ENCODE measurements at places on chromosomes 2 and 18.

- DNase-seq: no peak
These were observed 30.7 kb downstream of the ATP8B1 start for GRCh38 chr18:57772387-57772799.

- DNase-seq: no peak
These were observed 88.0 kb upstream of the NFU1 start for GRCh38 chr2:69525261-69525660.

GRCh38 chr2:55061523-55062344, 11.5 kb upstream of the RTN4 start:
- no peak for DNase-seq

DNA sequence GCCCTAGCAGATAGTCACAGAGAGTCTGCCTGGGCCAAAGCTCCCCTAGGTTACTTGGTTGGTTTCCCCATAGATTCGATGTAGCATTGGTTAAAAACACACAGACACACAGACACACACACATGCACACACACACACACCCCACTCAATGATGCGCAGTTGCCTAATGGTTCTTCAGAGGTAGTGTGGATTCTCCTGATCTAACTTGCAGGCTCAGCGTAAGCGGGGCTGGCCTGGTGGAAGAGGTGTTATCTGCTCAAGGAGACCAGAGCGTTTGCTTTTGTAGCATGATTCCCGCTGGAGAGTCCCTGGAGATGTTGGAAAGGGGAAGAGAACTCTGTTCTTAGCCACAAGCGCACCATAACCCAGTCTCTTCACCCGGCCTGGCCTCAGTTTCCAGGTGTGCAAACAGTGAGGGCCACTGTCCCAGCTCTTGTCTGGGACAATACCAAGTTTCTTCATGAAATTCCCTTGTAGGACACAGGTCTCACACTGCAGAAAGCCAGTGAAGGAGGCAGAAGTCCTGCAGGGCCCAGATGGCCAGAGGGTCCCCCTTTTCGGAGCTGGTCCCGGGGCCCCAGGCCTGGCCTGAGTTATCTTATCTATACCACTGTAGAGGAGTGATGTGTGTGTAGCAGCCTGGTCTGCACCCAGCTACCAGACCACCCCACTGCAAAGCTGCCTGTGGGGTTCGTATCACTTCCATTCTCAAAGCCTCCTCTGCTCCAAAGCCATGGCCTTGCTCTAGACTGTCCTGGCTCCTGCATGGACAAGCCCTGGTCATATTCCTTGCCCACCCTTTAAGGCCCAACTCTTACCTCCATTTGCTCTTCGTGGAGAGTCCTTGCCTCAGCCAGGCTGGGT, 3.7 kb downstream of the ACKR3 start:
- DNase-seq: no peak

- no peak for DNase-seq
These were observed 52.8 kb upstream of the NRXN1 start for GRCh38 chr2:51084750-51085149.

DNA sequence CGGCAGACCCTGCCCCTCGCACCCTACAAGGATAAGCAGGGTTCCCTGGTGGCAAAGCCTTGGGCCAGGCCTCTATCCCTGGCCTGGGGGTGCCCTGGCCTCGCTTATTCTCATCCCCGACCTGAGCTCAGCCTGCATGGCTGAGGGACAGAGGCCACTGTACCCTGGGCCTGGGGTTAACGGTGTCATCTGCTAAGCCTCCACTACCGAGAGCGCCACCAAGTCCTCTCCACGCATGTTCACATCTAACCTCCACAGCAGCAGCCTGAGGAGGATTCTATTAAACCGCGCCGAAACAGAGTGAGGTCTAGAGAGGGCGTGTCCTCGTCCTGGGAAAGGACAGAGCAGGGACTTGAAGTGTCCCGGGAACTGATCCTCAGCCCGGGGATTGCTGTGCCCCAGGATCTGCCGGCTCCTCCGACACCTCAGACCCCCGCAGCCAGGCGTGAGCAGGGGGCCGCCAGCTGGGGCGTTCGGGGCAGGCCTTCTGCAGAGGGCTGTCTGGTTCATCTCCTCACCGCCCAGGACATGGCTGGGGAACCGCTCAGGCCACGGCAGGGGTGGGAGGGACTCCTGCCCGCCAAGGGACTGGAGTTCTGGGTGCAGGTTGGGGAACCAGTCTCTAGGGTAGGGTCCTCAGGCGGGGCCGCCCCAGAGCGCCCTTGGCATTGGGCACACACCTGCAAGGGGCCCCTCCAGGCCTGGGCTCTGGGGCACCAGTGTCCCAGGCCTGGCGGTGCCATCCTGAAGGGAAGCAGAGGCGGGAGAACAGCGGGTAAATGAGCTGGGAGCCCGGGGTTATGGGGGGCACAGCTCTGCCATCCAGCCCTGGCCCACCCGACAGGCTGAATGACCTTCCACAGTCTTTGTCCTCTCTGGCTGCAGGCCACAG, 68.0 kb upstream of the SMAD7 start:
- peak; percentile 28 for DNase-seq

- DNase-seq: peak; percentile 65
These were observed 43.4 kb downstream of the COLEC12 start for GRCh38 chr18:457140-457519.

- no peak for DNase-seq
These were observed 325.5 kb downstream of the AGPS start for GRCh38 chr2:177717831-177718618.

DNA sequence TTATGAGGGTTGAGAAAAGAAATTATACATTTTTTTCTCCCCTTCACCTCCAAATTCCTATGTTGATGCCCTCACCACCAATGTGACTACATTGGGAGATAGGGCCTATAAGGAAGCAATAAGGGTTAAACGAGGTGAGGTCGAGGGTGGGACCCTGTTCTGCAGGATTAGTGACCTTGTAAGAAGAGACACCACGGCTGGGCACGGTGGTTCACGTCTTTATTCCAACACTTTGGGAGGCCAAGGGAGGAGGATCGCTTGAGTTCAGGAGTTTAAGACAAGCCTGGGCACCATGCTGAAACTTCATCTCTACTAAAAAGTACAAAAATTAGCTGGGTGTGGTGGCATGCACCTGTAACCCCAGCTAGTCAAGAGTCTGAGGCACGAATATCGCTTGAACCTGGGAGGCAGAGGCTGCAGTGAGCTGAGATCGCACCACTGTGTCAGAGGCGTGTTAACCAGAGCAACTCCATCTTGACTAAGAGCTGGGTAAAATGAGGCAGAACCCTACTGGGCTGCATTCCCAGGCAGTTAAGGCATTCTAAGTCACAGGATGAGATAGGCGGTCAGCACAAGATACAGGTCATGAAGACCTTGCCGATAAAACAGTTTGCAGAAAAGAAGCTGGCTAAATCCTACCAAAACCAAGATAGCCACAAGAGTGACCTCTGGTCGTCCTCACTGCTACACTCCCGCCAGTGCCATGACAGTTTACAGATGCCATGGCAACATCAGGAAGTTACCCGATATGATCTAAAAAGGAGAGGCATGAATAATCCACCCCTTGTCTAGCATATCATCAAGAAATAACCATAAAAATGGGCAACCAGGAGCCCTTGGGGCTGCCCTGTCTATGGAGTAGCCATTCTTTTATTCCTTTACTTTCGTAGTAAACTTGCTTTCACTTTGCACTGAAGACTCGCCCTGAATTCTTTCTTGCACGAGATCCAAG, 77.0 kb downstream of the NCAPH start:
- no peak for DNase-seq

DNA sequence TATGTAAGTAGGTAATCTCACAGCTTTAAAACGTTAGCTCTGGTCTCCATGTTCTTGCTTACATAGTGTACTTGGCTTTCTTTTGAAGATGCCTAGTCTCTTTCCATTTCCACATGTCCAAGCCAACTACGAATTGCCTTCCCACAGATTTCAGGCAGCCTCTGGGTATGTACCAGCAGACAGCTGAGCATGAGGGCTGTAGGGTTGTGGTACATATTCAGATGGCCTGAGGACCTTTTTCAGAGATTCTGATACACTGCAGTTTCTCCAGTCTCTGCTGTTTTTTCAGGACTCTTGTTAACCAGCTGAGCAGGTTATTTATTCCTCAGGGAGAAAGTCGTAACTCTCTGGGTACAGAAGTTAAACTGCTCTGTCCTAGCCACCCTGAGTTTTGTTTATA, 3.1 kb upstream of the KCNJ13 start:
- DNase-seq: no peak

DNA sequence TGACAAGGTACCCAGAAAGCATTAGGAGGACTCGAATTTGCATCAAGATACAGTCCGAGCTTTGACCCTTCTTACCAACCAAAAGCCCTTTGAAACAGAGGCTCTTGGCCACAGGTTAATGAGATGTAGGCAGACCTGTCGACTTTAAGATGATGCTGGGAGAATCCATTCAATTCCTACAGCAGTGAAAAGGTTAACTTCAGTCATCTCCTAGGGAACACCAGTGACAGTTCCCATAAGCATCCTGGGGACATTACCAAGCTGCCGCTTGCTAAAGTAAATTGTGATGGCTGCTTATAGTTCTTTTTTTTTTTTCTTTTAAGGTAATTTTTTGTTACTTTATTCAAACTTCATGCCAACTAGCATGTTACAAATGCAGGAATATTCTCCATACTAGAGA, 379.3 kb downstream of the SOX11 start:
- peak; percentile 21 for DNase-seq

DNA sequence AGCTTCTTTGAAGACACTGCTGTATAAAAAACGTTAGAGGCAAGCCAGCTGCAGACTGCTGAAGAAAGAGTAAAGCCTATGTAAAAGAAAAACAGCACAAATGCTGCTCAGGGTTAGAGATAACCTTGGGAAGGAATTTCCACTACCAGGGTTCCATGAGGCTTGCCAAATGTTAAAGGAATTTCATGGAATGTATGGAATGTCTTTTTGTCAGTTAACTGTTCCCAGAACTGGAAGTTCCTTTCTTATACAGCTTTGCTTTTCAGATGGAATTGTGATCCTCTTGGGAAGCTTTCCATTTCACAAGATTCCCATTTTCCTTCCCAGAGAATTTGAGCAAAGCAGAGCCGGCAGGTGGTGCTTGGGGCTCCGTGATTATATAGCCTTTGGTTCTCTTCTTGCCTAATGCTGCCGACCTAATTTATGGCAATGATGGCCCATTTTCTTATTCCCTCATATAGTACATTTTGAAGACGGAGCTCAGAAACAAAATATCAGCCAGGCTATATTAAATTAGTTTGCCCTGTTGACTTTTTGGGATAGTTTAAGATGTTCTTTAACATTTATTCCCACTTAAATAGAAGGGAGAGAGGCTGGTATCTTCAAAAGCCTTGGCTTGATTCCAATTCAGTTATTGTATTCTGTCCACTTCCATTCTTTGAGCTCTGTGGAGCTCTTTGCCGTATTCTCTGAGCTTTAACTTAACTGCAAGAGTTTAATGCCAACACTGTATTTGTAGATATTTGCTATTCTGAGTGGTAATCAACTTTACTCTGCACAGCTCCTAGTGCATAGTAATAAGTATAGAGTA, 162.3 kb downstream of the PHLPP1 start:
- no peak for DNase-seq

DNA sequence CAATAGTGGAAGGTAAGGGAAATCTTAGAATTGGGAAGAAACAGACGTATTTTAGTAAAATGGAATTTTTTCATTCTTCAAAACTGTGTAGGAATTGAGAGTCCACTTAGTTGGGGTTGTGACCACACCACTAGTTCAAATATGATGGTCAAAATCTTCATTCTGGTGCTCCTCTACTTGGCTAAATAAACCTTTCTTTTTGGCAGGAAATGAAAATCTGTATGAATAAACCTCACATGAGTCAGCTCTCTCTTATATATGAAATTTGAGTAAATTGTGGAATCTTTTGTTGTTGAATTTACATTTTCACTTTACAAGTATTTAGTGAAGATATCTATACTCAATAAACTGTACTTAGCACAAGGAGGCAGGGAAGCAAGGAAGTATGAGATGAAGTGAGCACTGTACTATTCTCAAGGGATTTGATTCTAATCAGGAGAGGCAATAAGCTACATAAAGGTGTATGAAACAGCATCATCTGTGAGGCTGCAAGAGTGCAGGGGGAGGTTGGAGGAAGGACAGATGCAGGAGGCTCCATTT, 20.5 kb downstream of the IL18R1 start:
- DNase-seq: no peak

GRCh38 chr2:42957109-42957860, 164.9 kb upstream of the HAAO start:
- DNase-seq: no peak

DNA sequence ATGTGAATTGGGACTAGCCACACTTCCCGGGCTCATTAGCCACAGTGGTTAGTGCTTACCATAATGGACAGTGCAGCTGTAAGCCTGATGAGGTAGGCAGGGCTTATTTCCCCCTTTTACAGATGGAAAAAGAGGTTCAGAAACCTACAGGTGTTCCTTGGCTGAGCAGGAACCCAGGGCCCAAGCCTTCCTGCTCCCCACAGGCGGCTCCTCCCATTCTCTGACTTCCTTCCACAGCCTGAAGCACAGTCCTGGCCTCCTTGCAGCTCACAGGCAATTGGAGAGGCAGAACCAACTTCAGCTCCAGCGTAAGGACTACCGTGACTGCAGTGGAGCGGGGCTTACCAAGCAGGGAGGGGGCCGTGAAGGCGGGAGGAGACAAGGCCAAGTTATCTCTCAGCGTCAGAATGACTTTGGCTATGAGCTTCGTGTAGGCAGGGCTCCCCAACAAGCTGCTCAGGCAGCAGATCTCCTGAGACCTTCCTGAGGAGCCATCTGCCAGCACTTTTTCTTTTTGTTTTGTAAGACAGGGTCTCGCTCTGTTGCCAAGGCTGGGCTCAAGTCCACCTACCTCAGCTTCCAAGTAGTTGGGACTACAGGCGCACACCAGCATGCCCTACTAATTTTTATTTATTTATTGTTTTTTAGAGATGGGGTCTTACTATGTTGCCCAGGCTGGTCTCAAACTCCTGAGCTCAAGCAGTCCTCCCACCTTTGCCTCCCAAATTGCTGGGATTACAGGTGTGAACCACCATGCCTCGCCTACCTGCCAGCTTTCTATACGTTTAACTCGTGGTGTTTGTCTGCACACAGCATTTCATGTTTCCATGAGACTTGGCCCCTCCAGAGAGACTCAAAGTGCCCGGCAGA, 34.2 kb upstream of the NT5DC4 start:
- no peak for DNase-seq

GRCh38 chr2:154350911-154351310, 347.6 kb upstream of the KCNJ3 start:
- DNase-seq: no peak

GRCh38 chr2:233761040-233761769, 1.1 kb downstream of the UGT1A1 start:
- no peak for DNase-seq

DNA sequence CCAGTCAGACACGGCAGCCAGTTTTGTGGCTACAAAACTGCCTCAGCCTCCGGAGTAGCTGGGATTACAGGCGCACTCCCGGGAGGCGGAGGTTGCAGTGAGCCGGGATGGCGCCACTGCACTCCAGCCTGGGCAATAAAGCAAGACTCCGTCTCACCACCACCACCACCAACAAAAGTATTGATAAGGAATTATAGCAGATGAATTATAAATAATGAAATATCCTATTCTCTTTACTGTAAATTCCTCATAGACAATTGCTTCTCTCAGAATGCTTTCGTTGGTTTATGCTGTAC, 1.4 kb upstream of the FAM161A start:
- DNase-seq: no peak

- DNase-seq: no peak
These were observed 189.4 kb upstream of the ARL4C start for GRCh38 chr2:234686088-234686890.

GRCh38 chr2:99928470-99929053, 213.8 kb downstream of the AFF3 start:
- no peak for DNase-seq

- DNase-seq: peak; percentile 19
These were observed 110.6 kb downstream of the TMEM182 start for GRCh38 chr2:102872388-102872787.

GRCh38 chr2:192444286-192444838, 249.6 kb upstream of the TMEFF2 start:
- DNase-seq: no peak

- DNase-seq: no peak
These were observed 133.4 kb upstream of the AGAP1 start for GRCh38 chr2:235360446-235360845.
